Fibroblast of villous mesenchyme (primary cell): ENCODE measurements at places on chromosomes 1 and 21.

- peak; percentile 38 for DNase-seq
Measured at GRCh38 chr1:37989361-37989930, 376 bp downstream of the SF3A3 start.

DNA sequence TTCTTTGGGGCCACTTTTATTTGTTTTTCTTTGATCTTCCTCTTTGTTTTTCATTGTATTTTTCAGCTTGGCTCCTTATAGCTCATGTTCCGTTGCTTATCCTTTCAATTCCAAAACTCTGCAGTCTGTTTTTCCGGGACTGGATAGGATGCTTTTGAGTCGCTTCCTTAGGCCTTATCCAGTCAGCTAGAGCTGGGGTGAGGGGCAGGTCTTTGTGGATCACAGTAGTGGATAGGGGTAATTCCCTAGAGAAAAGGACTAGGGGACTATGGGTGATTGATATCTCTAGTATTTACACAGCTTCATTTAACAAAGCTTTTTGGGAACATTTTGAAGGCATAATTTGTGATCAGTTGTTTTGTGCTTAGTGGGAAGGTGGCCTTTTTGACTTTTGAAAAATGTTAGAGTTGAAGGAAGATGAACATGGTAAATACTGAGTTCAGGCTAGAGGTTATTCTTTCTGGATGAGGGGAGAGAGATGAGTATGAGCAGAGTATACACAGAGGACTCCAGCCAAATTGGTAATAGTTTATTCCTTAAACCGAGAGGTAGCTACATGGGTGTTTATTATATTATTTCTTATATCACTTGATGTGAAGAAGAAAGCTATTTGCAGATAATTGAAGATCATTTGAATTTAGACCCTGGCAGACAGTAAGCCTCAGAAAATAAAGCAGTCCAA, 22.5 kb downstream of the CEP350 start:
- no peak for DNase-seq

- DNase-seq = no peak
Measured at GRCh38 chr1:244161236-244161510, 110.1 kb downstream of the ZBTB18 start.

DNA sequence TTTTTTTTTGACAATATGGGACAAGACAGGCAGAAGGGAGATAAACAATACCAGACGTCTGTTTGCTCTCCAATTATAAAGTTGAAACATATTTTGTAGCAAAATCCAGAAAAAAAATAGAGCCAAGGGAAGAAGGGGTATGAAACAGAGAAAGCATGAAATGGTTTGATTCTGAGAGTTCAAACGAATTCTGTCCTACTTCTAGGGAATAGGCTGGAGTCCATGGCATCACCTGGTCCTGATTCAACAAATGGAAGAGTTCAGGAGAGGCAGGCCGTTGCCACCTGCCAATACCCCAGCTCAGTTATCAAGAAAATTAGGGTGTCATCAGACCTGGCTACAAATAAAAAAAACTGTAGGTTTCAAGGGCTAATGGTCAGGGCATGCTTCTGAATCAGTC, 71.8 kb downstream of the CLSTN1 start:
- DNase-seq = no peak

GRCh38 chr1:153661111-153661708, 2.7 kb downstream of the SNAPIN start:
- DNase-seq = no peak

- DNase-seq = peak; percentile 49
Measured at GRCh38 chr1:201149400-201149799, 4.9 kb downstream of the TMEM9 start.

- no peak for DNase-seq
Measured at GRCh38 chr1:981491-981954, 370 bp downstream of the PERM1 start.

DNA sequence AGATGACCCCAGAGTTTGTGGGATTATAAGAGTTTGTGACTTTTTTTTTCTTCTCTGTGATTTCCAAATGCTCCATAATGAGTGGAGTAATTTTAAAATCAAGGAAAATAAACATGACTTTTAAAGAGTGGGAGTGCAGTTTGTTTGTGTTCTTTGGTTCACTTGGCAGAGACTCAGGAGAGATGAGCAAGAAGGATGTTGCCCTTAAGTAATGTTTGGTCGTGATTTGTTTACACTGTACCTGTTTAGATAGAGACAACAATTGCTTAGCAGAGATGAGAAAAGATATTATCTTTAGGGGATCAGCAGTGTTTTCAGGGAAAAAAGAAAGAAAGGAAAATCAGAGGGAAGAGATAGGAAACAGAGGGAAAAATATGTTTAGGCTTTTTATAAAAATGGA, 170.8 kb downstream of the ADSS2 start:
- DNase-seq = peak; percentile 89

DNA sequence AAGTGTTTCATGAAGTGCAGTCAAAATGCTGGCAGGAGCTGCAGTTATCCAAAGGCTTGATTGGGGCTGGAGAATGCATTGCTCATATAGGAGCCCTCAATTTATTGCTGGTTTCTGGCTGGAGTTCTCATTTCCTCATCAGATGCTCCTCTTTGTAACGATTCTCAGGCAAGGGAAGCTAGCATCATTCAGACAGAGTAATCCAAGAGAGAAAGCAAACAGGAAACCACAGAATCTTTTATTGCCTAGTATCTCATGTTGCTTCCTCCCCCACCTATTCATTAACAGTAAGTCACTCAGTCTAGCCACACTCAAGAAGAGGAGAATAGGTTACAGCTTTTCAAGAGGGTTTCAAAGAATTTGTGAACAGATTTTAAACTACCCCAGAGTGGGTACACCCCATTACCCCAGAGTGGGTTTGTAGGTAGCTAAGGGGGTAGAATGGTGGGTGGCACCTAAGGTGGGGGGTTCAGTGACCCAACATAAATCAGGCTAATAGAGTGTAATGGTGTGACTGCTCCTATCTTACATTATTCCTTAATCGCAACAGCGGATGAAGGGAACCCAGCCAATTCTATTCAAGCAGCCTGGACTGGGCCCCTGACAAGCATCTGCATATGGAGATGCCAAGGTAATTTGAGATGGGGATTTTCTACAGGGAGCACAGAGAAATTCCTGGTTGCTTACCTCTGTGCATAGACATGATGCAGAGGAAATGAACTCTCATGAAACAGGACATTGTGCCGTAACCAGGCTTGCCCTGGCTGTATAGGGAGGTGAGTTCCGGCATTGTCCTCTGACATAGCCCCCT, 67.1 kb downstream of the KCNJ15 start:
- peak; percentile 98 for DNase-seq

GRCh38 chr1:3021801-3022401, 634 bp downstream of the ACTRT2 start:
- DNase-seq = no peak

- no peak for DNase-seq
Measured at GRCh38 chr1:143748906-143749305, 222.9 kb downstream of the FAM72C start.
